Natural killer cell (primary cell): ENCODE measurements at places on chromosomes 5 and 9. TPM values are rescaled to one million over a fixed set of nuclear protein-coding genes. Genes with fewer than 3 reads are reported as not detected.

DNA sequence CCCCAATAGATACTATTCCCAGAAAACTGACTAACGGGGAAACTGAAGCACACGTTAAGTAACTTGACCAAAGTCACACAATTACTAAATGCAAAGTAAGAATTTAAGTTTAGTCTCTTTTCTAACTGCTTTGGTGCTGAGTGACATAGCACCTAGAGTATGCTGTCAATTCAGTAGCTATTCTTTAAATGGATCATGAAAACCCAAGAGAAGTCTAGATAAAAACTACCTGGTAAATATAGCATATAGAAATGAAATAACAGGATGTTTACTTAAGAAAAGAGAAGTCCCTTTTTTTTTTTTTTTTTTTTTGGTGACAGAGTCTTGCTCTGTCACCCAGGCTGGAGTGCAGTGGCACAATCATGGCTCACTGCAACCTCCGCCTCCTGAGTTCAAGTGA, 129.2 kb downstream of the PDE4D start:
- no peak for DNase-seq

GRCh38 chr9:37437621-37438020, 15.1 kb downstream of the GRHPR start:
- DNase-seq, result no peak

DNA sequence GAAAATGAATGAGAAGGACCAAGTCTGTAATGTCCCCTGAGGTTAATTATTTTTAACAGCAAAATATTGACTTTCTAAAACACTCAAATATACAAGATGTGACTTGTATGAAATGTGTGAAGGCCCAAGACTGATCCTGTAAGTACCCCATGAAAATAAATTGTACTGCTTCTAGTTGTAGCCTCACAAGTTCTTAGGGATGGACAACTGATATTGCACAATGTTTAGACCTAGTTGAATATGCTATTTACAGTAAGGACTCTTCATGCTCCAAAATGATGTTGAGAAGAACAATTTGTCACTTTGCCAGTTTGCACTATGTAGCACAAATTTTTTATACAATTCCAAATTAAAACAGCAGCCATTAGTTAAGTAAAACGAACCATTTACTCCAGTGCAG, 139.7 kb upstream of the GDNF start:
- no peak for DNase-seq

DNA sequence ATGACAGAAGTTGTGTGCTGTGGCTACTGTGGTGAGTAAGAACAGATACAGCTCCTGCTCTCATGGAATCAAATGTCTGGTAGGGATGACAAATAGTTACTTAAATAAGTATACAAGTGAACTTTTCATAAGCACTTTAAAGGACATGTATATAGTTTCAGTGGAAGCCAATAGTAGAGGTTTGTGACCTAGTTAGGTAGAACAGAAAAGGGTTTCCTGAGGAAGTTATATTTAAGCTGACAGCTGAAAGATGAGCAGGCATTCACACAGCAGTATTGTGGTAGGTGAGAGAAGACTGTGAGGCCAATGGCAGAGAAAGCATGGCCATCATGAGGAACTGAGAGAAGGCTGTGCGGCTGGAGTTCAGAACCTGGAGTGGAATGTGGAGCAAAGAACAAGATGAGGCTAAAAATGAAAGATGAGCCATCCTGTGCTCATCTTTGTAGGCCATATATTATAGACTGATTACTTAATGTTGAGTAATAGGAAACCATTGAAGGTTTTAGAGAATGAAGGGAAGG, 15.4 kb downstream of the FAM174A start:
- DNase-seq, result no peak

DNA sequence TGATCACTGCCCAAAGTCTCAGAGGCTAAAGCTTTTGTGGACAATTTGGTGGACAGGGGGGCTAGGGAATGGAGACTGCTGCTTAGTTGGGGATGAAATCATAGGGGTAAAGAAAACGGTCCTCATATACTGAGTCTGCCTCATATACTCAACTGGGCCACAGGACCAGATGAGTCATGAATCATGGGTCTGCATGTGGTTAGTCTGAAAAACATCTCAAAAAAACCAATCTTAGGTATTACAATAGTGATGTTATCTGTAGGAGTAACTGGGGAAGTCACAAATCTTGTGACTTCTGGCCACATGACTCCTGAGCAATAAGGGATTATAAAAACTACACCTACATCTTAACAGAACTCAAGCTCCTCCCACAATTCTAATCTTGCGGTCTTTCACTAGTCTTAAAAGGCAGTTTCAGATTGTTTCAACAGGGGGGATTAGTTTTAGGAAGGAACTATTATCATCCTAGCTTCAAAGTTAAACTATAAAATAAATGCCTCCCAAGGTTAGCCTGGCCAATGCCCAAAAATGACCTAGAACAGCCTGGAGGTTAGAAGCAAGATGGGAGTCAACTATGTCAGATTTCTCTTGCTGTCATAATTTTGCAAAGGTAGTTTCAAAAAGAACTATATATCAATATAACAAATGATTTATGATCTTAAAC, 17.5 kb downstream of the TMEM161B start:
- no peak for DNase-seq

GRCh38 chr5:115601701-115602590, at the start of gene TICAM2:
TSS of gene TICAM2 (minus strand) at chr5:115602479. CDS start at chr5:115581256, 21,223 bp downstream.
- peak; percentile 54 for DNase-seq

The SOX30 gene
- not detected for total RNA-seq

The PHF24 gene
- total RNA-seq, result not detected
